HAP-1 (cell line): ENCODE measurements at places on chromosomes 2 and 18.
A peak's percentile ranks its signal among the peaks of the same experiment; 100 is the strongest.

- no peak for DNase-seq
These were observed 46.3 kb downstream of the ATL2 start for GRCh38 chr2:38330754-38331153.

GRCh38 chr18:79604205-79604912 lies 75.2 kb upstream of the CTDP1 start:
- no peak for DNase-seq

- DNase-seq = no peak
These were observed 12.0 kb upstream of the GALNT14 start for GRCh38 chr2:31150120-31150670.

DNA sequence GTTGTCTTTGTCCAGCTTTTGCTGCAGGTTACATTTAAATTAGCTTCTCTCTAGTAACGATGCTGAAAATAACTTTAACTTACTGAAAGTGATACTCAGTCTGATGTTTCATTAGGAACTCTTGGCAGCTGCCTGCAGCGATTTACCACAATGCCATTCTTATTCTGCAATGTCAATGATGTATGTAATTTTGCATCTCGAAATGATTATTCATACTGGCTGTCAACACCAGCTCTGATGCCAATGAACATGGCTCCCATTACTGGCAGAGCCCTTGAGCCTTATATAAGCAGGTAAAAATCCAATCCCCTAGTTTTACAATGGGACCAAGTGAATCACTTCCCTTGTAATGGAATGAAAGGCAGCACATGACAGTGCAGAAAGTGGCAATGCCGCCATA lies 16.3 kb upstream of the MFF start:
- DNase-seq = peak; percentile 22

GRCh38 chr18:73232933-73233332 lies 365.1 kb upstream of the NETO1 start:
- DNase-seq = no peak

DNA sequence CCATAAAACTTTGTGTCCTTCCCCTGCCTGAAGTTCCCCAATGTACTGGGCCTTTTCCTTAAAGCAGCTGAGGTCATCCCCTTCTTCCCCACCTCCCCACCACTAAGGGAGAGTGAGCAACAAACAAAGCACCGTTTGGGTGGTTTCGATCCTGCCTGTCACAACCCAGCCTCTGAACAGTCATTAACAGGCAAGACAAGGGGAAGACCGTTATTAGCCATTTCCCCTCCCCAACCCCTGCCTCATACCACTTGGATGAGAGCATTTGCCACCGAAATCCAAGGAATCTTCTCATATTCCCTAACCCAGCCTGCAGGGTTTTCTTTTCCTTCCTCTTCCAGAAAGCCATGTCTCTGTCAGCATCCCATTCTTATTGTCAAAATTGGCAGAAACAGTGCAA lies 65.6 kb downstream of the STRADB start:
- DNase-seq = no peak

- DNase-seq = no peak
These were observed 1.7 kb downstream of the NCK2 start for GRCh38 chr2:105746177-105747080.

DNA sequence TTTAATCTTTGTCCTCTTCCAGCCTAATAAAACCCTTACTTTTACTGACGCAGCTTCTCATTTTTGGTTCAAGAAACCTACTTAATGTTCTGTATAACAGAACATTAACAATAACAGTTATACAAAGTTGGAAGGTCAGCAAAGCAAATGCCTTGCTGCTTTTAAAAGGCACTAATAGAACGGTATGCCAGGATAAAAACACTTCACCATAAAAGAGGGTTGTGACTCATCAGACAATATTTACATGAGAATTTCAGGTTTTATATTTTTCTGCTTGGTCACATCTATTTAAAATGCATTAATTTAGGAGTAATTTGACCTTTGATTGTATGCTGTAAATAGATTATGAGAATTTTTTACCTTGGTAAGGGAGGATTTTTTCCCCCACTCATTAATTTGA lies 3.0 kb downstream of the KLHL41 start:
- DNase-seq = peak; percentile 64

DNA sequence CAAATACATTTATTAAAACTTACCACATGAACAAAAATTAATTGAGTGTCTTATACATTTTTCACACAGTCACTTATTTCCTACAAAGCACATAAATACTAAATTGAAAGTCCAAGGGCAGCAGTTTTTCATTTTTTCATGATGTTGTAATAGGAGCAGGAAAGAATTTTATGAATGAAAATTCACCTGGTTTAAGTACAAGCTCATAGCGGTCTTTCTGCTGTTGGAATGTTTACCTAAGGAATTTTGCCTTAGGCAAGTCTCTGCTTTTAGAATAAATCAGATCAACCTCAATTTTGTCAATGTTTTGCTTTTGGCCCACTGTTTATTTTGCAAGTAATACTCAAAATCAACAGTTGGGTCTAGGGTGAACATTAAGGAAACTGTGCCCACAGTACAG lies 40.0 kb downstream of the ETAA1 start:
- no peak for DNase-seq

DNA sequence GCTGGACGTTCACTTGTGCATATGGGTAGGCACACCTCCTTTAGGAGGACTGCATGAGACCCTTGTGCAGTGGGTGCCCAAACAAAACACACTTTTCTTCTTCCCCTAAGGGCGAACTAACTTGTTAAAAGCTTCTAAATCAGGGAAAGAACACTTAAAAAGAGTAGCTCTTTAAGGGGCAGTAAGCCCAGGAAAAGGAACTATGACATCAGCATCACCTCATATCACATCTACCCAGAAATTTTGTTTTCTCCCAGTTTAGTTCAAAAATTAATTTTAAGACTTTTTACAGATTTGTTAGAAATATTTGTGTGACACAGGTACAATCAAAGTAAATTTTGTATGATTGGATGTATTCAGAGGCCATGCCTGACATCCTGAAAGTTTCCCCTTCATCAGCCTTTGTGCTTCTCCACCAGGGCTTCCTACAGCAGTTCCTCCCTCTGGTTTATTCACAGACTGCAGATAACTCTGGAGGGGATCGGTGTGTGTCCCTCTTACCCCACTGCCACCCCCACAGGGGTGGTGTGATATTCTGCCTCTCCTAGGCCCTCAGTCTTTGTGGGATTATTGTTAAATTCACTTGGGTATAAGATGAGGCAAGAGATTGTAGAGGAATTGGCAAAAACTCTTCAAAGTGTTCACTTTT lies 27.6 kb downstream of the BCL2L11 start:
- DNase-seq = no peak

- DNase-seq = no peak
These were observed 179.1 kb upstream of the SH3BP4 start for GRCh38 chr2:234772733-234773060.

- DNase-seq = no peak
These were observed 70.3 kb upstream of the PSME4 start for GRCh38 chr2:54041135-54041534.

DNA sequence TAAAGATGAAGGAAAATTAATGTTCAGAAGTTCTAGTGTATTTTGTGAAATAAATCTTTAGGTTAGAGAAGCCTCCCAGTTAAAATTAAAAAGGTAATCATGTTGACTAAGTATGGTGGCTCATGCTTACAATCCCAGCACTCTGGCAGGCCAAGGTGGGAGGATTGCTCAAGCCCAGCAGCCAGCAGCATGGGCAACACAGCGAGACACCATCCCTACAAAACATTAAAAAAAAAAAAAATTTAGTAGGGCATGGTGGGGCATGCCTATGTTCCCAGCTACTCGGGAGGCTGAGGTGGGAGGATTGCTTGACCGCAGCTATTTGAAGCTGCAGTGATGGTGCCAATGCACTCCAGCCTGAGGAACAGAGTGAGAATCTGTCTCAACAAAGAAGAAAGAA lies 17.9 kb downstream of the XPO1 start:
- no peak for DNase-seq

DNA sequence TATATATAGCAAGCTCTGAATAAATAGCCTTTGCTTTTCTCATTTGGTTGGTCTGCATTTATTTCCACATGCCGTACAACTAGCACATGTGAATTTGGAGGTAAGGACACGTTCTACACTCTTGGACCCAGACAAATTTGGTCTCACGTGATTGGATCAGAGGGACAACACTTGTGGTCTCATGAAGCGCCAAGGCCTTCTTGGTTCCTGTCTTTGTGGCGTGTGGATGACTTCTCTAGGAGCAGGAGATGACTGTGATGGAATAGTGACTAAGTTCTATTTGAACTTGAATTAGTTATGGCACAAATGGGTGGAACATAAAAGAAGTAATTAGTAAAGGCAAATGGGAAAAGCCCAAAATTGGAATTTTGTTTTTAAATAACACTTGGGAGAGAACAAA lies 206.9 kb downstream of the BCL2 start:
- DNase-seq = no peak

DNA sequence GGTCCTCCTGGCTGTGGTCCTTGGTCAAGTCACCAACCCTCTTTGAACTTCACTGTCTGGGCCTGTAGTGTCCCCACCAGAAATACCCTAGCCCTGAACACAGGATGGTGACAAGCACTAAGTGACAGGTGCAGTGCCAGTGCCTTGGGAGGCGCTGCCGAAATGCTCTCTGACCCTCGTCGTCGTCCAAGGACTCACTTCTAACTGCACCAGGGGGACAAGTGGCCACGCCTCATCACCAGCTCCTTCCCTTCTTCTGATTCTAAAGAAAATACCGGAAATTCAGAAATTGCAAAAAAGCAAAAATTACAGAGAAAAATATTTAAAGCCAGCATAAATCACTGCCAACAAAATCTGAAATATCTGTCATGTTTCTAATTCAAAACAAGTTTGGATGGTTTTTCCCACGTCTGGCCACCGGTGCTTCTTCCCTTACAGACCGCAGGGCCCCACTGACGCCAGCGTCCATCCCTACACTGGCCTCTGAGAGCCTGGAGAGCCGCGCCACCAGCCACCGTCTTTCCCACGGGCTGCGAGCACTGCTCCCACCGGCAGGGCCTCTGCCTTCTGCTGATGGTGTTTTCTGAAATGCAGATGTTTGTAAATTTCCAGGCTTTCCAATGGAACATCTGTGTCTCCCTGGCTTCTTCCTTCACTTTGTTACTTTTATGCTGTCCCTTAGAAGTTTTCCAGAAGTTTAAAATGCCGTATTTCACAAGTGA lies 37.4 kb upstream of the GPC1 start:
- no peak for DNase-seq

GRCh38 chr18:36769172-36769571 lies 59.6 kb downstream of the TPGS2 start:
- no peak for DNase-seq

DNA sequence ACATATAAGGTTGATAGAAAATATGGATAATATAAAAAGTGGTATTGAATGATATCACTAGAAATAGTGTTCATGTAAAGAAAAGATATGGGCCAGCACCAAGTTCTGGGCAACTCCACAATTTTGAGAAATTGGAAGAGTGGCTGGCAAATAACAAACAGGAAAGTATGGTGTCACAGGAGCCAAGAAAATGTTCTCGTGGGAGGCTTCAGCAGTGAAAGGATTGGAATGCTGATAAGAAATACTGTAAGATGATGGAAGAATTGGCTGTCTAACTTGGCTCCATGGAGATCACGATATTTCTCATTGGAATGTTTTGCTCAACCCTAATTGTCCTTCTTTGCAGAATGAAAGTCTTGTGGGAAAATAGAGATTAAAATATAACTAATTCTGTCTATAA lies 856.8 kb downstream of the DPP10 start:
- no peak for DNase-seq

- no peak for DNase-seq
These were observed 2.1 kb downstream of the UGP2 start for GRCh38 chr2:63843791-63844190.

DNA sequence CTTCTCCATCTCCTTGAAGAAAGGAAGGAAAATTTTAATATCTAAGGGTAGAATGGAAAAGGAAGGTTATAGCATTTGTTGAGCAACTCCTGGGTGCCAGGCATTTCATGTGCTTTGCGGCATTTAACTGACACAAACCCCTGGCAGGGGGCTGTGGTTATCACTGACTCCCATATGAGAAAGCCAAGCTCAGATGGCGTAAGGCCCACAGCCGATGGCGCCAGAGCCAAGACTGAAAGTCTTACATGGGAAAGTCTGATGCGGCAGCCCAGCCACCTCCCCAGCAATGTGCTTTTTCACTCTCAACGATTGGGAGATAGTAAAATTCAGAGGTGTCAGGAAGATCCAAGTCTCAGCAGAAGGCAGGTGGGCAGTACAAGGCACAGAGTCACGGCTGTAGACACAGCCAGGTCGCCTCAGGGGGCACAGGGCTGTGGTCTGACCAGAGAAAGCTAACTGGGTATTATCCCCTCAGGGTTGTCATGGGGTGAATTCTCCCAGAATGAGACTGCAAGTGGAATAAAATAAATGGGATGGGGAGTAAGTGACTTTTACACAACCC lies 324.2 kb upstream of the NCKAP5 start:
- no peak for DNase-seq

DNA sequence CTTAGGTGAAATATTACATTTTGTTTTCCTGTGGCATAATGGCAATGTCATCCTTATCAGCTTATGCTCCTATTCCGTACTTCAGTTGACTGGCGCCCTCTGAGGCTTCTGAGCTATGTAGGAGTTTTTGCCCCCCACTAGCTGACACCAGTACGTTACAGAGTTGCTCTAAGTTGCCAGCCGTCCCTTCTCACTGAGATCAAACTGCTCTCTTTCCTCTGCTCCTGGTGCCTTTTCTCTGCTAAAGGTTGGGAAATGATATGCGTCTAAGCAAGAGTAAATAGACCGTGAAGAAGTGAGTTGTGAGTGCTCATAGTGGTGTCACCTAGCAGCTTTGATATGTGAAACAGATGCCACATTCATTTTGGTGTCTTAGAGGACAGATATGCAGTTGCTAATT lies 99.2 kb downstream of the RAPGEF4 start:
- DNase-seq = no peak

DNA sequence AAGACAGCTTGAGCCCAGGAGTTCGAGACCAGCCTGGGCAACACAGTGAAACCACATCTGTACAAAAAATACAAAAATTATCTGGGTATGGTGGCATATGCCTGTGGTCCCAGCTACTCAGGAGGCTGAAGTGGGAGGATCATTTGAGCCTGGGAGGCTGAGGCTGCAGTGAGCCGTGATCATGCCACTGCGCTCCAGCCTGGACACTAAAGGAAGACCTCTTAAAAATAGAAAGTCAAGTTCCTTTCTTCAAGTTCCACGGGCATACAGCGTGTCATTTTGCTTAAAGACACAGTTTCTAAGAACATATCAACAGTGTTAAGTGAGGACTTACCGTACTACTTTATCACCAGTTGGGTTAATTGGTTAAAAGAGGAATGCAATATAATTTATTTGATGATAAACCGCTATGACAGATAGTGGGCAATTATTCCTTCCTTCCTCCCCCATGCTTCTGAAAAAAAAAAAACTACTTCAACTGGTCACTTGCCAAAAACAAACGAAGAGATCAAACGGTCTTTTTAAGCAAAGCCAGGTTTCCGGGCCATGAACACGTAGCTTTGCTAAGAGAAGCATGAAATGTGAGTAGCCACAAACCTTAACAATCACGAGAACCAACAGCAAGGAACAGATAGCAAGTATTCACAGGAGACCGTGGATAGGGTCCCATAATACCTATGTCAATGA lies 21.4 kb downstream of the AP1S3 start:
- no peak for DNase-seq

- DNase-seq = no peak
These were observed 34.8 kb upstream of the ACAA2 start for GRCh38 chr18:49848115-49848514.

GRCh38 chr2:235541838-235542549 lies 48.2 kb downstream of the AGAP1 start:
- DNase-seq = no peak

- no peak for DNase-seq
These were observed 134.1 kb upstream of the SERPINE2 start for GRCh38 chr2:224173210-224173609.

- no peak for DNase-seq
These were observed 300.3 kb downstream of the AGPS start for GRCh38 chr2:177692783-177693269.
